ENCODE measurements at places on chromosomes 2 and 18. TPM values are rescaled to one million over a fixed set of nuclear protein-coding genes. Genes with fewer than 3 reads are reported as not detected.

OTOF gene
- 0.14 TPM for total RNA-seq

CRYGC gene
- total RNA-seq: not detected

MPPE1 gene
- 34.0 TPM for total RNA-seq

IL36A gene
- not detected for total RNA-seq

IL36B gene
- total RNA-seq: not detected

DIPK1C gene
- total RNA-seq: not detected

DNAH6 gene
- total RNA-seq: 0.09 TPM

TRIB2 gene
- total RNA-seq: 13.2 TPM

EN1 gene
- total RNA-seq: not detected

GKN2 gene
- total RNA-seq: not detected

HES6 gene
- total RNA-seq: 0.92 TPM

ATP8B1 gene
- 8.2 TPM for total RNA-seq

CXCR4 gene
- 0.92 TPM for total RNA-seq
